ENCODE measurements at places on chromosomes 16 and 17.
A peak's percentile ranks its signal among the peaks of the same experiment; 100 is the strongest.

DNA sequence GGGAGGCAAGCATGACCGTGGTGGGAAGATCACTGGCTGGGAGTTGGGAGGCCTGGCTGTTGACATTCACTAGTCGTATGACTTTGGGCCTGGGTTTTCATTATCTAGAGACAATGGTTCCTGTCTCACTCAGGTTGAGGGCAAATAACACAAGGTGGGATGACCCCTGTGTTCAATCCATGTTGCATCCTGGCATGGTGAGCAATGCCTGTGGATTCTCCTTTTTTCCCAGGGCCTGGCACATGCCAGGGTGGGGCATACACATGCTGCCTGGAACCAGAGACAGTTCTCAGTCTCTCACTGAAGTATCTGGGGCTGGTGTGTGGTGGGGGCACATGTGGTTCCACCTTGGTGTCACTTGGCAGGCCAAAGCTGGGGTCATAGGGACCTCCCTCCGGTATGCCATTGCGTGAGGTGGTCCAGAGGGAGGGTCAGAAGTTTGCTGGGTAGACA lies 5.4 kb downstream of the THRA start:
- DNase-seq = no peak

- no peak for DNase-seq
Measured at GRCh38 chr16:3546986-3547682, 30.1 kb downstream of the NLRC3 start.

DNA sequence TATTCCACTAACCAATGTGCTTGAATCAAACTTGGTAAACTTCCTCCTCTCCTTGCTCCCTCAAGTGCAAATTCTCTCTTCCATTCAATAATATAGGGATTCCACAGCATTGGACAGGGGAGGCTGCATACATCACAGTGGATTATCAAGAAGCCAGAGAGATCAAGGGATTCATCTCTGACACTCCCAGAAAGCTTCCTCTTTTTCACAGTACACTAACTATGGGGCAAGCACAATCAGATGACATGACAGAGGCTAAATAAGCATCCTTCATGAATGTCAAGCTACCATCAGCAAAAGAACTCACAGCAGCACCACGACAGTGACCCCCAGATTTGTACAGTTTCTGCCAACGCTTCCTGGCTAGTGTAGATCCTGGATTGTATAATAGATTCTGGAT lies 178.4 kb upstream of the C17orf78 start:
- DNase-seq = no peak

DNA sequence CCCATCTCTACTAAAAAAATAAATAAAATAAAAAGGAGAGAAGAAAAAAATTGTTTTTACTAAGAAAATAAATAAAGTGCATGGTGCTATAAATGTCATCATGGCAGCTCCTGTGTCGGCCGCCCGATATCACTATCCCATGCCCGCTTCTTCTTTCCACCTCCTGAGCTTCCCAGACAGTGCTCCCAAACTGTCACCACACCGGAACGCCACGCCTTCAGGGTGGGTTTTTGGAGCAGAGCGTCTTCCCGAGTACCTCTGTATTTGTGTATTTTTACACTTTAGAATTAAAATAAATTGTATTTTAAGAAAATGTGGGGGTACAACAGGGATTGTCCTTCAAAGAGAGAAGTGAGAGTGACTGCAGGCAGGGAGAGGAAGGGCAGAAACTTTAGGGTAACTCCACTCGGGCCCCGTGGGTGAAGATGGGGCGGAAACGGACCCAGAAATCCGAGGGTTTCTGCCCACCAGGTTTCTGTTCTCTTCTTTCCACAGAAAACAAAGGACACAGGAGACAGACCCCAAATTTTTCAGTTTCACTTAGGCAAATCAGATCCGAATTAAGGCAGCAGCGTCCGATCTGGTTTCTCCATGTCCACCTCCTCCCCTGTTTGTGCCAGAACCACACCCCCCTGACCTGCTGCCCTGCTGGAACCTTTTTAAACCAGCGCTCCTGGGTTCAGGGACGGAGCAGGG lies 3.6 kb upstream of the ITGAX start:
- no peak for DNase-seq

DNA sequence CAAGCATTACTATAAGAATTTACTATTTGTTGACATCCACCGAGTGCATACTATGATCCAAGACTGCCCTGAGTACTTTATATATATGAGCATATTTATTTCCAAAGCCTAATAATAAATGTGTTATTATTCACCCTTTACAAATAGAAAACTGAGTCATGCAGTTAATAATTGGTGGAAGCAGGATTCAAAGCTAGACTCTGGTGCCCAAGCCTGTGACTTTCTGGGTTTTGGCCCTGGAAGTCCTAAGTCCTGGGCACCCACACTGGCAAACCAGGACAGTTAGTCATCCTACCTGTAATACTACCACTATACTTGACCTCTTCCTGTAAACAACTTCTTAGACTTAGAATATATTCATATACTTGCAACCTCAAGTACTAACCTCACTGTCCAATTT lies 257.4 kb upstream of the IRX5 start:
- no peak for DNase-seq

DNA sequence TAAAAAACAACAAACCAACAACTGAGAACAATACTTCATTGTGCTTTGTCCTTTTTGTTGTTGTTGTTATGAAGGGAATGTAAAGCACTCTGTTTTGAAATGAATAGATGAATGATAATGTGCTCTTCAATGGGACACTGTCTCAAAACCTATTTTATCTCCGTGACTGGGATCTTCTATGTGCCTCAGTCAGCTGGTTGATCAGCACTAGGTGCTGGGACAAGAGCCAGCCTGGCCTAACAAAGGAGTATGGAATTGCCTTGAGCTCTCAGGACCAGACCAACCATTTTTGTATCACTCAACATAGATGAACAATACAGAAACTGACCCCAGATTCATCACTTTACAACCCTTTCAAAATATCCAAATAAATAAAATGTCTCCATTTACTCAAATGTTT lies 440.2 kb downstream of the KCNJ2 start:
- no peak for DNase-seq

DNA sequence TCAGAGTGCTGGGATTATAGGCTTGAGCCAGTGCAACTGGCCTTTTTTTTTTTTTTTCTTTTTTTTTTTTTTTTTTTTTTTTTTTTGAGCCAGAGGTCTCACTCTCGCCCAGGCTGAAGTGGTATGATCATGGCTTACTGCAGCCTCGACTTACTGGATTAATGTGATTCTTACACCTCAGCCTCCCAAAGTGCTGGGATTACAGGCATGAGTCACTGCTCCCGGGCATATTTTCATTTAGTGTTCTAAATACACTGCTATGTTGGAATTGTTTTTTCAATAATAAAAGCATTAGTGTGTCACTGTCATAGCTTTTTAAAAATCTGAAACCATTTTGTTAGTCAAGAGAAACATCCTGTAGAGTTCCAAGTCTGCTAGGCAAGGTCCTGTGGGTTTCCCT lies 40.3 kb downstream of the NDE1 start:
- DNase-seq = peak; percentile 65

GRCh38 chr17:6505425-6506142 lies 50.8 kb downstream of the PITPNM3 start:
- peak; percentile 48 for DNase-seq

DNA sequence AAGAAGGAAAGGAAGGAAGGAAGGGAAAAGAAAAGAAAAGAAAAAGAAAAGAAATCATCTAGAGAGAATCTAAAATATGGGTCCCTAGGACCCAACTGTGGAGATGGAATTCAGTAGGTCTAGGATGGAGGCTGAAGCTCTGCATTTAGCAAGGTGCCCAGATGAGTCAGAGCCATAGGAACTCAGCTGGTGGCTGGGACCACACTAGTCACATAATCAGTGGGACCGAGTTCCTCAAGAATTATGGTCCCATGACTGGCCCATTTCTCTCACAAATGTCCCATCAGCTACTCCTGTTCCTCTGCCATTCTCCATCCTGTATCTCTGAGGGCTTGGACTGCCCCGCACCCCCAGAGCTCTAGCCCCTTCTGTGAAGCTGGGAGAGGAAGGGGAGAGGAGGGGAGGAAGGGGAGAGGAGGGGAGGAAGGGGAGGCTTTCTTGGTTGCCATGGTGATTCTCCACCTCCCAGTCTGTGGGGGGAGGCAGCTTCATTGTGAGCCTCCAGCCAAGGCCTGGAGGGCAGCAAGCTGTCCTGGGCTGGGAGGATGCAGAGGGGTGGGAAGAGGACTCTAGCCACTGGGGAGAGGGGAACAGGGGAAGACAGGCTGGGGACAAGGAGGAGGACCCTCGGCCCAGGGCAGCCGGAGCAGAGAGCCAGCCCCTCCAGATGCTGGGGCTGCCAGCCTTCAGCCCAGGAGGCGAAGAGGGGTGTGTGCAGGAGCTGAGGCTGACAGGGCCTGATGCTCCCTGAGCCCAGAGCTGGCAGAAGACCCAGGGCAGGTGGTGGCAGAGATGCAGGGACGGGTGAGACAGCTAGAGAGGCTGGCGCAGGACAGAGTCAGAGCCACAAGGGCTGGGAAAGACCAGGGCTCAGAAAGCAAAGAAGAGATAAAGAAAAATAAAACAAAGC lies 37.8 kb upstream of the LHX1 start:
- no peak for DNase-seq
